ENCODE measurements at places on chromosomes 12 and 14.

DNA sequence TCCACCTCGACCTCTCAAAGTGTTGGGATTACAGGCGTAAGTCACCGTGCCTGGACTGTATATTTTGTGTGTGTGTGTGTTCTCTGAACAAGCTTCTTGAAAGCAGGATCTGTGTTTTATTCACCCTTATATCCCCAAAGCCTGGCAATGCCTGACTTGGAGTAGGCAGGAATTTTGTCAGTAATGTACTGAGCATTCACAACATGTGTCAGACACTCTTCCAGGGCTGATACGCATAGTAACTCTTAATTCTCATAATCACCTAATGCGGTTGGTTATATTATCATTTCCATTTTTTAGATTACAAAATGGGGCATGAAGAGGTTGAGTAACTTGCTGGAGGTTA, 50.4 kb upstream of the PLEKHG3 start:
- DNase-seq: no peak

- peak; percentile 64 for DNase-seq
Measured at GRCh38 chr12:121499929-121500793, 80.7 kb downstream of the KDM2B start.

- no peak for DNase-seq
Measured at GRCh38 chr12:12097891-12098690, 27.4 kb downstream of the BCL2L14 start.

- DNase-seq: peak; percentile 58
Measured at GRCh38 chr14:103456167-103456835, 66.3 kb downstream of the CKB start.

- peak; percentile 72 for DNase-seq
Measured at GRCh38 chr14:88013750-88014349, 8.9 kb downstream of the GPR65 start.

DNA sequence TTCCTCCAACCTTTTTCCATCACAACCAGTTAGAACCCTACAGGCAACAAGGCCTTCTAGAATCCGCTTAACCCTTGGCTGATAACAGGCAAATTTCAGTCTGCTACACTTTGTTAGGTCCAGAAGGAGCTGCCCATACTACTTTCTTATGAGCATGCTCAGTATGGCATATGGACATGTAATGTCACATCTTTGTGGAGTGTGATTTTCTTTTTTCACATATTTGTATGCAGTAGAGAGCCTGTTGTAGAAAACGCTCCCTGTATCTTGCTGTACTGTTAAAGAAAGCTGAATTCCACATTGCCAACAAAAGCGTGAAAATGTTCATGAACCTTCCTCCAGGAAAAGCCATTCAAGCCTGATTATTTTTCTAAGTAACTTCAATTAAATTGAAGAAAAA, 196.5 kb downstream of the SLC41A2 start:
- DNase-seq: no peak

Measured in iris pigment epithelial cell (primary cell).